T follicular helper cell (primary cell): ENCODE measurements at places on chromosomes 2 and 18.

DNA sequence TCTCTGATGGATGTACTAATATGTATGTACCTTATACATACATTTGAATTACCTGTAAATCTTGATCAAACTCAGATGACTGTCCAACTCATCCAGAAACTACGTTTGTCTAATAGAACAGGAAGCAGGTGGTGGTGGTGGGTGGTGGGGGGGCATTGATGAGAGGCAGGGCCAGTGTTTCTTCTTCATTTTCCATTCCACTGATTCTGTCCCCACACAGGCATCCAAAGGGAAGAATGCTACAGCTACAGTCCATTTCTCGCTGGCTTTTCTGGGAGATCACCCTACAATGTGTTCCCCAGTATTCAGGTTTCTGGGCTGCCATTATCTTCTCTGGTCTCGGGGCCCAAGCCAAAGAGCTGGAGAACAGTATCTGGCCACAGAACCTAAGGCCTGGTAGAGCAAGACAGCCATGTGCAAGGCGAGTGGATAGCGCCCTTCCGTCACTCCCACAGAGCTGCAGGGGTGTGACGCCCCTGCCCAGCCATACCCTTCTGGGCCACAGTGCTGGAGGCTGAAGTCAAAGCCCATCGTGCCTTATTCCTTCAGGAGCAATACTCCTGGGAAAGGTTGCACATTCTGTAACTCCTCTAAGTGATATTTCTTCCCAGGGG, 54.5 kb downstream of the BCL11A start:
- DNase-seq, result no peak

DNA sequence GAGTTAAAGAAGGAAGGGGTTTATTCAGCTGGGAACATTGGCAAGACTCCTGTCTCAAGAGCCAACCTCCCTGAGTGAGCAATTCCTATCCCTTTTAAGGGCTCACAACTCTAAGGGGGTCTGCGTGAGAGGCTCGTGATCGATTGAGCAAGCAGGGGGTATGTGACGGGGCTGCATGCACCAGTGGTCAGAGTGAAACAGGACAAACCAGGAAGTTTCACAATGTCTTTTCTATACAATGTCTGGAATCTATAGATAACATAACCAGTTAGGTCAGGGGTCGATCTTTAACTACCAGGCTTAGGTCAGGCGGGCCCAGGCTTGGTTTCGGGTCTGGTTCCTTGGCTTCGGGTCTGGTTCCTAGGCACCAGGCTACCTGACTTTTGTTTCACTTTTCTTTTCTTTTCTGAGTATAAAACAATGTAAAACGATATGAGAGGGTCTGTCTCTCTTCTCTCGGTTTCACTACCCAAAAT, 30.1 kb upstream of the LIPG start:
- no peak for DNase-seq

DNA sequence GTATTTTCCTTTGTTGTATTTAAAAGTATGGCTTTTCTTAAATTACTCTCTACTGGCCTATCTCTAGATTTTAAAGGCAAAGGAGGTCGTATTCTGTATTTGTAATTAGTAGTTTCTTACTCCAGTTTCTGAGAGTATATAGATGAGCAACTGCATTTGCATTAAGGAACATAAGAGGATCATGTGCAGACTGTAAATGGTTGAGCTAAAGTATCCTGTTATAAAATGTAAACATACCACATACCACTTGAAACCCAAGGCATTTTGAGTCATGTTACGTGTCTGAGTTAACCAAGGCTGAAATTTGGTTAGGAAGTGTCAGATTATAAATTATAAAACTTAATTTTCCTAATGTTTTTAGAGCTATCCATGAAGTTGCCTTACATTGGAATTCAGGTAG, 76.3 kb downstream of the GPD2 start:
- no peak for DNase-seq

DNA sequence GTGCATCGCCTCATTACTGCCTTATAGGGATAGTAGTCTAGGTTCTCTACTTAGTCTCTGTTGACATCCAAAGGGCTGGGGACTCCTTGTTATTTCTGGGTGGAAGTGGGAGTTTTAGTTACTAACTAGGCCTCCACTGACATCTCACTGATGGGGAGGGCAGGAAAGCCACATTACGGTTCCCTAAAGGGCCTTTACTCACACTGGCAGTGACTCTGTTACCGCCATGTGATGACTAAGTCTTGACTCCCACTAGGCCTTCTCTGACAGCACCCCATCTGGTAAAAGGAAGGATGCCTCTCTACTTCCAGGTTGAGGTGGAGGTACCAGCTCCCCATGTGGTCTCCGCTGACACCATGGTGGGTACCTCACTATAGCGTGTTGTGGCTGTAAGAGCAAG, 14.0 kb upstream of the BCL2L11 start:
- no peak for DNase-seq

DNA sequence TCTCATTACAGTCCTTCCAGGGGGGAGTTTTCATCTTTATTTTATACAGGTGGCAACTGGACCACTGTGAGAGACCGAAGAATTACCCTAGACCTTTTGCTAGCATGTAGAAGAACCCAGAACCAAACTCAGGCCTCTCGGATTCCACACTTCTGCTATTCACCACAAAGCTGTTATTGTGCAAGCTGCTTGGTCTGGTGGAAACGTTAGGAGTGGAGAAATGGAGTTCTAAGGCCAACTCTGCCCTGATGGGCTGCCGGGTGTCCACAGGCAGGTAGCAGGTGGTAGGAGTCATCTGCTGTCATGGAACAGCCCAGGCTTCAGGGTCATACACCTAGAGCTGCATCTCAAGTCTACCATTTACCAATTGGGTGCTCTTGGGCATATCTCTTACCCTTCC, 218.8 kb downstream of the BCL11A start:
- no peak for DNase-seq

- no peak for DNase-seq
Measured at GRCh38 chr2:88959480-88960204, 268.2 kb downstream of the RPIA start.

DNA sequence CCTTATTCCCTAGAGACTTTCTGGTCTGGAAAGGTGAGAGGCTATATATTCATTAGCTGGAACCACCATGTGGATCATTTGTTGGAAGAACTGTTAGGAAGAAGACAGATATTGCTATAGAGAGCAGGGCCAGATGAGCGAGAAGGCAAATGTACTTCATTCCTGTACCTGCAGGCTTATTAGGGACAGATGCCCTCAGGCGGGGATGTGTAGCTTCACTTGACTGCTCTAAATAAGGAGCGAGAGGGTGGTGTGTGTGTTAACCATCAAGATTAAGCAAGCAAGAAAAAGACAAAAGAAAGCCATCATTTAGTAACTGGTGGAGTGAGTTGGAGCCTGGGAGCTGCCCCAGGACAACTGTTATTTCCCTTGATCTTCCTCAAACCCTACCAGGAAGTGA, 36.4 kb downstream of the NEDD4L start:
- DNase-seq, result no peak

DNA sequence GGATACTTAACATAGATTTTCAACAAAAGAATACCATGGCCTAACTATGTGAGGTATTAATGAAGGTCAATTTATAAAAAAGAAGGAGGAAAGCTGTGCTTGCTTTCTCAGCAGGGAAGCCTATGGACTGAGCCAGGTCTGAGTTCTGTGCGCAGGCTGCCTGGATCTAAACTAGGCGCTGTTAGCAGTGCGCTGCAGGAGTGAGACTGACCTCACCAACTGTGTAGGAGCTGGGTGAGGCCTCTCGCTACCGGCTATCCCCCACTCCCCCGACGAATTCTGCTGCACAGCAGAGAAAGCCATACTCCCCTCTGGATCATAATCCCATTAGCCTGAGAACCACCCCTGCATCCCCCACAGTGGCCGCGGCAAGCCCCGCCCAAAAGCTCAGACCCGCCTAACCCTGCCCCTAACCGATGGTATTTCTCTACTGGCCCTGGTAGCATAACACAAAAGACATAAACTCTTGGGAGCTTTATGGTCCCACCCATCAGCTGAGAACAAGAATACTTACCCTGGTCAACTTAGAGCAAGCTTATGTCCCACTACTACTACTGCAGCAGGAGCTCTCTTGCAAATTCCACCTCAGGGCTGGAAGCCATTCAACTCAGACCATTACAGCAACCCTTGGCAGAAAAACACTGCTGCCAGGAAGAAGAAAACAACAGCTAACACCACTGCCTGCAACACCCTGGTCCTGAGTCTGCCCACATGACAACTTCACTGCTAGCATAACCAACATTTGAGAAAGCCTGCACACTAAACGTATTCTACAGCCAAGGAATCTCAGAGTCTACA, 28.0 kb downstream of the SULT1C2 start:
- no peak for DNase-seq

GRCh38 chr2:215613280-215613679, 177.4 kb upstream of the FN1 start:
- no peak for DNase-seq

DNA sequence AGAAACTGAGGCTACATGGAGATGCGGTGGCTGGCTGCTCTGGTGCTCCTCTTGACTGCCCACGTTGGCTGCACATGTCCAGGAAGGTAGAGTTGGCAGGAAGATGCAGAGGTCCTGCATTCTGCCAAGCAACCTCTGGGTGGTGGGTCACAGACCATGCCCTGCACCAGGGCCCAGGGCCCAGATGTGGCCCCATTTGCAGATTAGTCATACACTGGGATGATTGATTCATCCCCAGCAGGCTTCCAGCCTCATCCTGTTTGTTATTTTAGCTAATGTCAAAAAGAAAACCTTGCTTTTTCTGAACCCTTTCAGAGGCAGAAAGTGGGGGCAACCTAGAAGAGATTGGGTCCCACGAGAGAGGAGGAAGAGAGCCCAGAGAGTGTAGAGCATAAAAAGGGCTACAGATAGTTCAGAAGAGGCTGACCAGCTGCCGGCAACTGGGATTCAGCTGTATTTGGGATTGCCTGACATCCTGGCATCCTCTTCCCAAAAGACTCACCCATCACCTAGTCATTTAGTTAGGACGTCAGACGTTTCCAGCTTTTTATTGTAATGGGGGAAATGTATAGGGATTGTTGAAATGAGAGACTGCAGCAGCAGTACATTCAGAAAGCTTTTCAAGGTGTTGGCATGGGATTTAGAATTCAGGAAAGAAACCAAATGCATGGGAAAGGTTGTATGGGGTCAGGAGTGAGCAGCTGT, 101.9 kb downstream of the CTIF start:
- no peak for DNase-seq

- no peak for DNase-seq
Measured at GRCh38 chr2:187157046-187157445, 291.0 kb downstream of the CALCRL start.

- no peak for DNase-seq
Measured at GRCh38 chr18:25459814-25460213, 107.8 kb upstream of the ZNF521 start.

- DNase-seq, result no peak
Measured at GRCh38 chr2:11377928-11378545, 33.6 kb upstream of the ROCK2 start.

DNA sequence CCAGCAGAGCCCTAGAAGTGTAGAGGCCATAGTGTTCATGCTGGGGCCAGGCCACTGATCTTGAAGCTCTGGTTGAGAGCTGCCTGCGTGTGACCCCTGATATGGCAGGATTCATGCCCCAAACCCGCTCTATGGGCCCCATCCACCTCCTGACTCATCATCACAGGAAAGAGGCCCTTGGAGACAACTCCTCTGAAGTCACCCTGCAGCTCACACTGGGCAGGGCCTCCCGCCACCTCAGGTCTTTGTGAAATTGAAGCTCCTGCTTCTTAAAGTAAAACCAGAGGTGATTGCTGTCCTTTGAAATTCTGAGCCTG, 12.0 kb upstream of the TUBB6 start:
- no peak for DNase-seq

- DNase-seq, result no peak
Measured at GRCh38 chr2:231710799-231711676, 2.7 kb downstream of the PTMA start.

DNA sequence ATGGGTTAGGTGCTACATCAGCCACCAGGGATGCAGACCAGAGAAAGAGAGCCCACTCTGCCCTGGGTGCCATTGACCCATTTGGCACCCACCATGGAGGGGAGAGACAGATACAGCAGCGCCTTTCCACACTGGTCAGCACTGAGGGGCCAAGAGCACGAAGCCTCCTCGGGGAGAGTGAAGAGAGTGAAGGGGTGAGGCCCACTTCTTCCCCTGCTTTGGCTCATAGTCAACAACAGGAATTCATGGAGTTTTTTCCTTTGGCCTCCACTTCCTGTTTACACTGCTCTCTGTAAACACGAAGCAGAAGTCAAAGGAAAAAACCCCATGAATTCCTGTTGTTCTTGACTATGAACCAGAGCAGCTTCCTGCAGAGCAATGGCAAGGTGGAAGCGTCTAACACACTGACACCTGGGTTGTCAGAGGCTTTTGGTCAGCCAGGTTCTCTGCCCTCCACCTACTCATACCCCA, 80.0 kb downstream of the CCDC93 start:
- no peak for DNase-seq

- no peak for DNase-seq
Measured at GRCh38 chr2:105257981-105258380, 16.4 kb downstream of the GPR45 start.

- DNase-seq, result no peak
Measured at GRCh38 chr2:203412546-203413331, 84.5 kb downstream of the ABI2 start.

DNA sequence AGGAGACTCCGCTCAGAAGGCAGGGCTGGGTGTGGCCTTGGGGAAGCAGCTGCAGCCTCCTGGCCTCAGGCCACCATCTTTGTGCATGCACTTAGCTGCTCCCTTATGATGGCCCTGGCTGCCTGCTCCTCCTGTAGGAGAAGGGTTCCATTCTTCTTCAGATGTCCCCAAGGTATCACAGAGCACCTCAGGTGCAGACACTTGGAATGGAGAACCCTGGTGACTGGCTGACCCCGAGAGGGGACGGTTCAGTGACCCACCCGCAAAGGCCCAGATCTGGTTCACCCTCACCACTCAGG, 9.6 kb downstream of the GPAT2 start:
- DNase-seq, result no peak

DNA sequence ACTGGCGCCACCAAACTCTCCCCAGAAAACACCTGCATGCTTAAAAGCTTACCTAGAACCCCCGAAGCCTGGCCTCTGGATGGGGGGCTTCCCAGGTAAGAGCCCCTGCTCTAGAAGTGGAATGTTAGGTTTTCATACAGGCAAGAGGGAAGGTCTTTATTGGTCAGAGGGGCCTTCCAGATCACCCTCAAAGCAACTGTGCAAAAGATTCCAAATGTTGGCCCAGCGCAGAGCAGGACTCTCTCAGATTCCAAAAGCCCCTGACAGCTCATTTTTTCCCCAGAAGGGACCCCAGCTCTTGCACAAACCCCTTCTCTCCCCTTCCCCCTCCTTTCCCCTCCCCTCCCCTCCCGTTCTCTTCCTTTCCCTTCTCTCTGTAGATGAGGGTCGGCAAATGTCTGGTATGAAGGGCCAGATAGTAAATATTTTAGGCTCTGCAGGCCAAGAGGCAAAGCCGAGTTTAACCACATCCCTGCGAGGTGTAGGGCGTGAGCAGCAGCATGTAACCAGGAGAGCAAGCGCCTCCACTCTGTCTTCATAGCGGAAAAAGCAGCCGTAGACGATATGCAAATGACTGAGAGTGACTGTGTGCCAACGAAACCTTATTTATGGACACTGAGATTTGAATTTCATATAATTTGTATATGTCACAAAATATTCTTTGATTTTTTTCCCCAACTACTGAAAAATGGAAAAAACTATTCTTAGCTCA, 116.9 kb downstream of the SMAD7 start:
- DNase-seq, result peak; percentile 34

- no peak for DNase-seq
Measured at GRCh38 chr18:22179174-22179573, 9.8 kb downstream of the GATA6 start.

GRCh38 chr2:172606285-172606684, 50.4 kb downstream of the PDK1 start:
- no peak for DNase-seq

- no peak for DNase-seq
Measured at GRCh38 chr2:224865016-224865415, 148.9 kb upstream of the CCDC195 start.

- no peak for DNase-seq
Measured at GRCh38 chr2:225691711-225692110, 292.2 kb downstream of the NYAP2 start.
